ENCODE measurements at places on chromosomes 1 and 21.

DNA sequence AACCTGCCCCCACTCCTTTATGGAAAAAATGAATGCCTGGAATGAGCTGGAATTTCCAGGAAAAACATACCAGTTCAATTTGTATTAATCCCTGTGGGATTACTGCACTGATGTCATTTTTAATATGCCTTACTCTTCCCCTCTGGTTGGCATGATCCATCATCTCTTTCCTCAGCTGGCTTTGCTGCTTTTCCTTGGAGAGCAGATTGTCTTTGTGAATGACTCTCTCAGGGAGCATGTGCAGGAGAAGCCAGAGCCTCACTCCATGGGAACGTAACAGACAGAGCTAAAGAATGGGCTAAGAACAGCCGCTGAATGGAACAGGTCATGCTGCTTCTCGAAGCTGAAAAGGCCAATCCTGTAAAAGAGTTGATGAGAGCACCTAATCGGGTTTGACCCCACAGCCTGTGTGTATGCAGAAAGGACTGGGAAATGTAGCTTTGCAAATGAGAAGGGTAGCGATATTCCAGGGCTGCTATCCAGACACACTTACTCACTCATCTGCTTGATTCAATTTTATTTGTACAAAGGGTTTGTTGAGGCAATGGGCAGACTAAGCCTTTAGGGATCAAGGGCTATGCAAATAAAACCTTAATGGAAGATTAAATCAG lies 20.7 kb downstream of the PHC2 start:
- no peak for DNase-seq

DNA sequence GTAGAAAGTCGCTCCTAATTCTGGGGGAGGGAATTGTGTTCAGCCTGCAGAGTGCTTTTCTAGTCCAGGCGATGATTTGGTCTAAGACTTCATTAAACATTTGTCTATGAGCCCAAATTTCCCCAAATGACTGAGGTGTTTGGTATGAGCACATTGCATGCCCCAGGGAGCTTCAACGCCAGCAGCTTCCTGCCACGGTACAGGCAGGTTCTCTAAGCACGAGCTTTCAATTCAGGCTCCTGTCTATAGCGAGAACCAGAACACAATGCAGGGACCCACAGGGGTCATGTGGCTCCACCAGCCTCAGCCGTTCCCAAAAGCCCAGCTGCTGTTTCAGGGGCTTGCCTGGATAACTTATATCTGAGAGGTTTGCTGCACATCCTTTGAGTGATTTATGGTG lies 34.1 kb upstream of the H6PD start:
- no peak for DNase-seq

DNA sequence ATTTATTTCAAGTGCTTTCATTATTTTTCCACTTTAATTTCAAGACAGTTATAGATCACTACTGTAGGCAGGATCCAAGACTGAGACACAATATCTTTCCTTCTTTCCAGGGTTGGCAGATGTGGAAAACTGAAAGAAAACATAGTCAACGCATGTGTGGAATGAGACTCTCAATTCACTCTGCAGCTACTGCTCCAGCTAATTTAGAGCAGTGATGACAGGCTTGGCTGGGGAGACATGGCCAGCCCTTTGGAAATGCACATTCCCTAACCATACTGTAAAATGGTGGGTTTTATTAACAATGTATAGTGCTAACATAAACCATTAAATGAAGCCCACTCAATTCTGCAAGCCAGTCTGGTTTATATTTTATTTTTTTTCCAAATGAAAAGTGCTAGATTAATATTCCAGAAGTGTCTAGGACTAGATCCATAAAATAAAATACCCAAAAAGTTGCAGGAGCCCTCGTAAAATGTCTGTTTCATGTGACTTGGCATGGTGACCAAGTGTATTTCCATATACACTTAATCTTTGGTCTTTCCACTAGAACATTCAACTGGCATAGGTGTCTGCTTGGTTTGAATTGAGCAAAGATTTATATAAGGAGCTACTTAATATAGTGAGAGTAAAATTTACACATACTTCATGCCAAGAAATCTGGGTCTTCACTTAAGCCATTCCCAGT lies 32.9 kb downstream of the COL11A1 start:
- DNase-seq, result no peak

DNA sequence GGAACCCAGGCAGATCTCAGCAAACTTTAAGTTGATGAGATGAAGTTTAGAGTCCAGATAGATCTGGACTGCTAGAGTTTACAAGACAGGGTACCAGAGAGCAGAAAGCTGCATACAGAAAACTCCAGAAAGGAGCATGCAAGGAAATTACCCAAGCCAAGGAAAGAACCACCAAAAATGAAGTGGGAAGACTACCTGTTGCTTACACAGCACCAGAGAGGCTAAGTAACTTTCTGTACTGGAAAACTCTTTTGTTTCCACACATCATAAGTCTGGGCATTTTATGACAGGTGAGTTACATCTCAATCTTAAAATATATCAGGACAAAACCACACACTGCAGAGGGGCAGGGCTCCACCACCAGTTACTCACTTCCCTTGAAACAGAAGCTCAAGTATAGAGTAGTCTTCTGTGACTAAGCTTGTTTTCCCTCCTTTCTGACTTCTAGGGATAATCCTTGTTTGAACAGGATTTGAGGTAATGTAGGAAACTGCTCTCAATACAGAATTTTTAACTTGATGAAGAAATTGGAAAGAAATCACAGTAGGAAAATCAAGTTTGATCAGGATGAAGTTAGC lies 17.4 kb upstream of the GJA9 start:
- no peak for DNase-seq

DNA sequence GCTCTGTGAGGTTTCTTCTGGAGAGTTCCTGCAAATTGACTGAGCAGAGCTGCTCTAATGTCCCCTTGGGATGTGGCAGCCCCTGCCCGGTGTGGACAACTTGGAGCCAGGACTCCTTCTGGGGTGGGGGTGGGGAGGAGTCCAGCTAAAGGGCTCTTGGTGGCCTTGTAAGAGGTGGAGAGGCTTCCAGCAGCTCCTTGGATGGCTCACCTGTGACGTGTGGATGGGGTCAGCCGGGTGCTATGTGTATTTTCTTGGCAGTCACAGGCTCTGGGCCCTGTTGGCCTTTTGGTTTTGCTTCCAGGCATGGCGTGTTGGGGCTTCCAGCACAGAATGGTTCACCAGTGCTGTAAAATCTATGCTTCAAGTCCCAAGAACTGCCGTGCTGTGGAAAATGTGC lies 38.2 kb downstream of the TRAPPC10 start:
- no peak for DNase-seq

GRCh38 chr1:51000651-51001050 lies 30.6 kb downstream of the CDKN2C start:
- DNase-seq, result no peak

DNA sequence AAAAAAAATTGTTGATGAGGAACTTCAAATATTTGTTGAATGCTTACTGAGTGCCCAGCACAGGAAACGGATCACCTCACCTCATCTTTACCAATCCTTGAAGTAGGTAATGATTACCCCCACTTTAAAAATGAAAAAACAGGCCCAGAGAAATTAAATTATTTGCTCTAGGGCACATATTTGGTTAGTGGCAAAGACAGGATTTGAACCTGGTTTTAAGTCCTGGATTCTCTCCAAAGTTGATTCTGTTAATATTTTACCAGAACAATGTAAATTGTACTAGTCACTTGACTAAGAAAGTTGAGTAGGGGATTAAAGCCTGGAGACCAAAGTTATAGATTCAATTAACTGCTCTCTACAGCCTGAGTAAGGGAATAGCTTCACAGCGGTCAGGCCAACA lies 97.9 kb downstream of the GIPC2 start:
- no peak for DNase-seq

DNA sequence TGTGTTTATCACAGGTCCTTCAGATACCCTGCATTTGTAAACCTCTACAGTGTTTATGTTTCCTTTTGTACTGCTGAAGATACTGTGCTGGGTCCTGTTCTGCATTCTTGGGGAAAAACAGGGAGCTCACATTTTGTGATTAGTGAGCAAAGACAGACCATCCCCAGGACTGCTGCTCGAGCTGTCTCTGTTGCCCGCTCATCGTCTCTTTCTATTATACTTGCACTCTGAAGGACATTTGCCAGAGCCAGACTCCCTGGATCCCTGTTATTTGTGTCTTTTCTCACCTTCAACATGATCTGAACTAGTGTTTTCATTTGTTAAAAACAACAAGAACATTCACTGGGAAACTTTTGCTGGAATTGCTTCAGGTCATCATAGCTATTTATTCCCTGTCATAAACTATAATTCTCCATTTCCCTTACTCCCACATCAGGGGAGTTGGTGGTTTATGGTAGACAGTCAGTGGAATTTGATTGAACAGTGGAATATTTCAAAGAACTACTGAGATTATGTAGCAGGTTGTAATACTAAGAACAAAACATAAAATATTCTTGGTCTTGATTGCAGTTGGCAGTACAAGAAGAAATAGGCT lies 53.0 kb downstream of the PRRX1 start:
- no peak for DNase-seq
